ENCODE measurements at places on chromosomes 1 and 21. TPM values are rescaled to one million over a fixed set of nuclear protein-coding genes. Genes with fewer than 3 reads are reported as not detected.

- peak; percentile 49 for DNase-seq
These were observed 25.5 kb upstream of the TNFRSF1B start for GRCh38 chr1:12141163-12141850.

The SPRR4 gene
- total RNA-seq: not detected

The OVAAL gene
- not detected for total RNA-seq

The TCHHL1 gene
- not detected for total RNA-seq

GRCh38 chr1:114719424-114719787, 2.8 kb upstream of the NRAS start:
- no peak for DNase-seq

DNA sequence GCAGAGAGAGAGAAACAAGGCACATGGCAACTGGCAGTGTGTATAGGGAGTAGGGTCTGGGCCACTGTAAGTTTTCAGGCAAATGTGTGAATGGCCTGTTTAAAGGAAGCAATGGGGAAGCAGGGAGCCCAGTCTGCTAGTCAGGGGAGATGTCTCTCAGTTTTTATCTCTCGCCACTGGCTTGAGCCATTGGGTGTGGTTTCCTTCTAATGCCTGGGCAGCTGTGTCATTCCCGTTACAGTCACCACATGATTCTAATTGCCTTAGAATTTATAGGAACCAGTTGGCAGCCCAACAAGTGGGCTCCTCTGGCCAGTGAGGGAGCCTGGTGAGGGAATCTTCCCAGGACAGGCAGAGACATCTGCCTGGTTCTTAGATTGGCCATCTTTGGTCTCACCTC, 182.4 kb downstream of the DISC1 start:
- no peak for DNase-seq

Data from stomach (tissue), 19 donors.